Activated CD8-positive, alpha-beta memory T cell treated with anti-CD3 and anti-CD28 coated beads, Interleukin-2, amount 50 U/mL, for 48 hours (primary cell): ENCODE measurements at places on chromosomes 11 and 22.

DNA sequence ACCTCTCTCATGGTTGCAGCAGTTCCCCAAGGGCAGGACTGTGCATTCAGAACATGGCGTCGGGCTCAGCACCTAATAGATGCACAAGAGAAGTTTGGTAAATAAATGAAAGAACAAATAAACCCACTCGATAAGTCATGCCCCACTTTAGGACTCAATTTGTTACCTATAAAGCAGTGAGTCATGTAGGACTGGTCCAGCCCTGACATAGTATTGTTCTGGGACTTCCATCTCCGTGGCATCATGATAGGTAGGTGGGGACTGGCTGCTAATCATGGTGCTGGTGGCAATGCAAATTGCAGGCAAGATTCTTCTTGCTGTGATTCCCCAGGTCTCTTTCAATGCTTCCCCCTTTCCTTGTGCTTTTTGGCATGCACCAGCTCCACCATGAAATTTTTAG is 118.2 kb upstream of the CSNK2A3 start:
- DNase-seq, result no peak

- DNase-seq, result no peak
Measured at GRCh38 chr11:80315200-80315599, 874.4 kb upstream of the TENM4 start.

GRCh38 chr11:75940911-75941310 is 125.9 kb downstream of the UVRAG start:
- no peak for DNase-seq

DNA sequence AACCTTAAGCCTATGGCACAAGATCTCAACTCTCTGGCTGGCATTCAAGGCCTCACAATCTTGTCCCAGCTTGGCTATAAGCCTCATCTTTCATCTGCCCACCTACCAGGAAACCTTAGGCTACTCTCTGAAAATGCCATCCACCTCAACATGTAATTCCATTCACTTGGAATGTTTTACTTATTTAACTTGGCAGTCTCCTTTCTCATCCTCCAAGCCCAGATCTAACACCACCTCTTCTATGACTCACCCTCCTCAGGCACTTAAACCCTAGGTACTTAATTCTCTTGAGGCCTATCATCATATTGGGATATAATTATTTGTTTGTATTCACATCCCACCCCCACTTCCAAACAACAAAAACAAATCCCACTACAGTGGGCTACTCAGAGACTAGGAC is 15.0 kb downstream of the POGLUT3 start:
- no peak for DNase-seq

DNA sequence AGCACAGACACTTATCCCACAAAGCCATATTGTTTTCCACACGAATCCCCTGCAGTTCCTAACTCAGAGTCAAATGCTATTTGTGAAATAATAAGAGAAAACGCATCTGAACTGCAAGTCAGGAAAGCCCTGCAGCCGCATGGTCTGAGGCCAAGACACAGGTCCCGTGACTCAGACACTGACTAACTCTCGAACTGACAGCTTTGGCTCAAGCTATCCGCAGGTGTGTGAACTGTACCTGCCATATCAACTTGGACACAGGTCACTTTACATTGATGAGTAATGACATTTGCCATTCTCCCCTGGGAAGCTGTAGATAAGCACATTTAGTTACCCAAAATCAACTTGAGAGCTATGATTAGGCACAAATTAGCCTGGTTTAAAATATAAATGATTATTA is 34.9 kb upstream of the NFRKB start:
- DNase-seq, result no peak

DNA sequence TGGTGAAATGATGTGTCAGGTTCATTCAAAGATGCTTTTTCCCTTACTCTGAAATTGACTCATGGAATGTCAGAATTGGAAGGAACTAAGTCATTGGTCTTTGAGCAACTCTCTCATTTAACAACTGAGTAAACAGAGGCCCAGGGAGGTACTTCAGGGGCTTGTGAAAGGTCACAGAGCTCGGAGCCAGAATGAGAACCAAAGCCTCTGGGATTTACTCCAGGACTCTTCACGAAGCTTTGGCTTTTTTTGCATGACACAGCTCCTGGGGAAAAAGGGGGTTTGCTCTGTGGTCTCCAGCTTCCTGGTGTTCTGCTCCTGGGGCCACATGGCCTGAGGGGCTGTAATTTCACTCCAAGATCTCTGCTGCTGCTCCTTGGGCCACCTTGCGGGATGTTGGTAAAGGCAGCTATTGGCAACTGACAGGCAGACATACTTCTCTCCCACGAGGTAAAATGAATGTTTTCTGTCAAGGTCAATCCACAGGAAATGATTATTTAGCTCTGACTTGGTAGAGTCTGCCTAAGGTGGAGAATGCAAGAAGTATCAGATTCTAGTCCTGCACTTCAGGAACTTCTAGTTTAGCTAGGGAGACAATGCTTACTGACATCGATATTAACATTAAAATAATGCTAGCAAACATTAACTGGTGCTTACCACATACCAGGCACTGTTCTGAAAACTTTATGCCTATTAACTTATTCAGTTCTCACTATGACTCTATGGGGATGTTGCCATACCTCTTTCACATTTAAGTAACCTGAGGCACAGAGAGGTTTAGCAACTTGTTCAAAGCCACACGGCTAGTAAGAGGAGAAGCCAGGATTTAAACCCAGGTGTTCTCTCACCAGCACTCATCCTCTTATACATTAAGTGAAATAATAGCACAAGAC is 16.1 kb downstream of the PKNOX2 start:
- DNase-seq, result no peak

DNA sequence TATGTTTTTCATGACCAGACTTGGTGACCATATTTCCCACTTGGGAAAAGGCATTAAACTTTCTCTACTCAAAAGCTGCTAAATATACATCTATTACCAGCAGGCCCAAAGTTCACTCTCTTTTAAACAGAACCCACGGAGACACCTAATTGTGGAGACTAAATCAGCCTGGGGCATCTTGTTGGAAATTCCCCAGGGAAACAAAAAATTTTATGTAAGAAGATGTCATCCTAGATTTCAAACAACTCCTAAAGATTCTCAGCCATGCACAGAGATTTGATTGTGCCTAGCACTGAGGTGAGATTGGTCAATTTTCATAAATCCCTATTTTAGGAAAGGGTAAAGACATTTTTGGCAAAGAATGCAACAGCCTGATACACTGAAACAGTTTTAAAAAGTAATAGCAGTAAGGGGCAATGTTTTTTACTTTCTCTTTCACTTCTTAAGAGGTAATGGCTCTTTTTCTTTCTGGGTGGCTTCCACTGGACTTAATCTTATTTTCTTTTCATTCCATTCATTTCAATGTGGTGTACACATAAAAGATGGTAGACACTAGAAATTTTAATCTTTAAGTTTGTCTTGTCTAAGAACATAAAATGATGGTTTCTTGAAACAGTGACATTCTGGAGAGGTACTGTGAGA is 9.6 kb downstream of the OR52N2 start:
- DNase-seq, result no peak

DNA sequence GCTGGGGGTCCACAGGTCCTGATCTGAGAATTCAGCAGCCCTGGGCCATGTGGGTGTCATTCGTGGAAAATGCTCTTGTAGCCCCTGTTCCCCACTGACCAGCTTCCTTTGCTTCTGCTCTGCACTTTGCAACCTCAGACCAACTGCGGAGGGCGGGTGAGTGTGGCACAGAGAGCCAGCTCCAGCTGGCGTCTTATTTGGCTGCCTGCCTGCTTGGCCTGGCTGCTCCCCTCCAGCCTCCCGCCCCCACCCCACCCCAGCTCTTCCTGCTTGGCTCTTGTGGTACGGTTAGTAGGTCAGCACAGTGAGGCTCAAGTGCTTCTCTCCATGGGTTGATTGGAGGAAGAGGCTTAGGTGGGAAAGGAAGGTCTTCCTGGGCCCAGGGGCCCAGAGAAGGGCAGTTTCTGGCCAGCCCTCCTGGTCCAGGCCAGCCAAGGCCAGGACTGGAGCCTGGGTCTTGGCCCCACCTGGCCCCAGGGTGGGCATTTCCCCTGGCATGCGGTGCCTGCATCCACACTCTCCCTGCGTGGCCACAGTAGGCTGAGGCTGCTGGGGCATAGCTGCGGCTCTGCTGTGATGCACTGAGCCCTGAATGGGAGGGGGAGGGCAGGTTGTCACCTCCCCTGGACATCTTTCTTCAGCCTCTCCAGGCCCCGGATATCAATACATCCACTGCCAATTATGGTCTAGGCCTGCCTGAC is 26.5 kb downstream of the MYO7A start:
- no peak for DNase-seq
